Fibroblast of pulmonary artery (primary cell): ENCODE measurements at places on chromosomes 12 and 14.

- no peak for DNase-seq
These were observed at the start of gene NTS for GRCh38 chr12:85874031-85874461. Gene NTS (plus strand): TSS chr12:85874295. CDS start chr12:85874404, 109 bp downstream.

DNA sequence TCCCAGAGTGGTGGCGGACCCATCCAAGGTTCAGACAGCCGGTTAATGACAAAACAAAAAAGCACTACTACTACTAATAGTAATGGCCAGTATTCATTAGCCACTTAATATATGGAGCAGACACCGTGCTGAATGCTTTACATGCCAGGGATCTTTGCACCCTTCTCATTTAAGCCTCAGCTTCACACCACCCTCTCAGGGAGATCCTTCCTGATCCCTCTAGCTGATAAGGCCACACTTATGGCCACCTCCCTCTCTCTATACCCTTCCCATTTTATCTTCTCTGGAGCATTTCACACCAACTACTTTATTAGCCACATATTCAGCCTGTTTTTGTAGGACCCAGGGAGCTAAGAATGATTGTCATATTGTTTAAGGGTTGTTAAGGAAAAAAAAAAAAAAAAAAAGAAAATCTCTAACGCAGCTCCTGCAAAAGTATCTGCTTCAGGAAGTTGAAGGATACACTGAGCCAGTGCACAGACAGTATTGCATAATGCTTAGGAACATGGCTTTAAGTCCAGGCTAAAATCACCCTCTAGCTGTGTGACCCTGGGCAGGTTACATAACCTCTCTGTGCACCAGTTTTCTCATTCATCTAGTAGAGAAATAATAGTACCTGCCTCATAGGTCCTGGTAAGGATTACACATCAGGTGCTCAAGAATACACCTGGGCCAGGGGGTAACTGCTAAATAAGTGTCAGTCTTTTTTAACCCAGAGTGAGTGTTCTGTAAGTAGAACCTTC, 29.4 kb downstream of the NUAK1 start:
- peak; percentile 75 for DNase-seq

- no peak for DNase-seq
These were observed 233.2 kb downstream of the PHLDA1 start for GRCh38 chr12:75798136-75798926.

DNA sequence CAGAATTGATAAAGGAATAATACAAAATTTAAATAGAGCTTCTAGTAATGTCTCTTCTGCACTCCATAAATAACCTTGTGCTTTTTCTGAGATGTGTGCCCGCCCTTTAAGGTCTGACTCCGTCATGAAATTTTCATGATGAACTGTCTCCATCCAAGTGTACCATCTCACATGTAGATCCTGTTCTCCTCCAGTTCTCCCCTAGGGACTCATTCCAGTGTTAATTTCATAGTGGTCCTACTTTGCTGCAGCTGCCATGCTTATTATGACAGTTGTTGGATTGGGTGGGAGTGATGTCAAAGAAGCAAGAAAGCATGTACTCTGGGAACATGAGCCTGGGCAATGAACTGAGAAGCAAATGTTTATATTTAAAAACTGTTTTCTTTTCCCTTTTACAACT, 442.5 kb upstream of the PDE3A start:
- no peak for DNase-seq

GRCh38 chr14:71629765-71630492, 302.3 kb upstream of the RGS6 start:
- DNase-seq: peak; percentile 29

DNA sequence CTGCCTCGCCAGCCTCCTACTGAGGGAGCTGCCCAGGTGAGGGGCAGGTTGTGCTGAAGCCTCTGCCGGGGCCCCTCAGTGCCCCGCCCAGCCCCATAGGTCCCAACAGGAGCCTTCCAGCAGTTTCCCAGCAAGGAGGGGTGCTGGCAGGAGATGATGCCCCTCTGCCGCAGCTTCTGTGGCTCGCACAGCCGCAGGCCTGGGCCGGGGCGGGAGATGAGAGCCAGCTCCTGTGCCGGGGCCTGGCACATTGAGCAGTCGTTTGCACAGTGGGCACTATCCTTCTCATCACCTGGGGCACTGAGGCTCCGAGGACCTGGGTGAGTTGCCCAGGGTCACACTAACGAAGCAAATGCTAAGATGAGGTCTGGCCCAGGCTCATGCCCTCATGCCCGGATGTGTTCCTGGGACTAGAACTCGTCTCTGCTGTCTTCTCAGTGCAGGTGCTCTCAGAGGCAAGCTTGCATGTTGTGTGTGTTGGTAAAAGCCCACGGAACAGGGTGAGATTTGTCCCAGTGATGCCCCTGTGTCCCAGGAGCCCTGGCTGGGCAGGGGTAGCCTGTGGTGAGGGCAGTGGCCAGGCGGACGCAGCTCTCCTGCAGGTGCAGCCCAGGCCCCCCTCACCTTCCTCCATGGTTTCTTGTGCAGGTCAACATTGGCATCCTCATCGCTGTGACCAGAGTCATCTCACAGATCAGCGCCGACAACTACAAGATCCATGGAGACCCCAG, 177.5 kb downstream of the ADGRD1 start:
- DNase-seq: no peak

DNA sequence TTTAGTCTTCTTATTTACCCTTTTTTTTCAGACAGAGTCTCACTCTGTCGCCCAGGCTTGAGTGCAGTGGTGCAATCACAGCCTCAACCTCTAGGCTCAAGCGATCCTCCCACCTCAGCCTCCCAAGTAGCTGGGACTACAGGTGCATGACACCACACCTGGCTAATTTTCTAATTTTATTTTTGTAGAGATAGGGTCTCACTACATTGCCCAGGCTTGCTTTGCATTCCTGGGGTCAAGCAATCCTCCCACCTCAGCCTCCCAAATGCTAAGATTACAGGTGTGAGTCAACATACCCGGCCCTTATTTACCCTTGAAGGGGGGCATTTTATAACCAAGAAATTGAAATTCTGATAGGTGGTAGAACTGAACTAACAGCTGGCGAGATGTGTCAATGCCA, 21.0 kb downstream of the HECTD4 start:
- no peak for DNase-seq
